ENCODE measurements at places on chromosomes 2 and 18.

DNA sequence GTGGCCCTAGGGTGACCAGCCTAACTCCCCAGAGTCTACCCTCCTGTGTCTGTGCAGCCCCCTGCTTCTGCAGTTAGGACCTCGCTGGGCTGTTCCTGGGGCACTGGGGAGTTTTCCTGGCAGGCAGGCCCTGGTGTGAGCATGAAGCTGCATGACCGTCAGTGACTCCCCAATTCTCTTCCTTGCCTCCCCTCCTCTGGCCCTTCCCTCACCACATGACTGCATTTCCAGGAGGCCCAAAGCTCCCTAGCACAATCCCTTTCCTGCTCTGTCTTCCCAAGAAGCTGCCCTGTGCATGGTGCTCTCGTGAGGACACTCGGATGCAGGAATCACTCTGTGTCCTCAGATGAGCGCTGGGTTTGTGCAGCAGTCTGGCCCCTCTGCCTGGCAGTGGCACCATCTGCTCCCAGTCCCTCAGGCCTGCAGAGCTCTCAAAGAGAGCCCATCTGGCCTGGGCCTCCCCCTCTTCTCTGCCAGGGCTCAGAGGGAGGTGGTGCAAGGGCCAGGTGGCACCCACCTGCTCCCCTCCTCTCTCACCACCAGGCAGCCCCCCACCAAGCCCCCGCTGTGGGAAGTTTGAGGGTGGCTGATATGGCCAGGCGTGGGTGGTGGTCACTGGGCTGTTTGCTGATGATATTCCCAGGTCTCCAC lies 125.6 kb upstream of the HS6ST1 start:
- DNase-seq = no peak

DNA sequence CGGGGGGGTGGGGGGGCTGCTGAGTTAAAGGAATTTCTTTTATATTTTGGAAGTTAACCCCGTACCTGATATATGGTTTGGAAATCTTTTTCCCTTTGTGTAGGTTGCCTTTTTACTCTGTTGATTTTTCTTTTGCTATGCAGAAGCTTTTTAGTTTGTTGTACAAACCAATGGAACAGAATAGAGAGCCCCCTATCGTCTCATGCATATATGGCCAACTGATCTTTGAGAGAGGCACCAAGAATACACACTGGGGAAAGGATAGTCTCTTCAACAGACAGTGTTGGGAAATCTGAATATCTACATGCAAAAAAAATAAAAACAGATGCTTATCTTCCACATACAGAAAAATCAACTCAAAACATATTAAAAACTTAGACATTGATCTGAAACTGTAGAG lies 647.8 kb upstream of the KLHL29 start:
- no peak for DNase-seq

DNA sequence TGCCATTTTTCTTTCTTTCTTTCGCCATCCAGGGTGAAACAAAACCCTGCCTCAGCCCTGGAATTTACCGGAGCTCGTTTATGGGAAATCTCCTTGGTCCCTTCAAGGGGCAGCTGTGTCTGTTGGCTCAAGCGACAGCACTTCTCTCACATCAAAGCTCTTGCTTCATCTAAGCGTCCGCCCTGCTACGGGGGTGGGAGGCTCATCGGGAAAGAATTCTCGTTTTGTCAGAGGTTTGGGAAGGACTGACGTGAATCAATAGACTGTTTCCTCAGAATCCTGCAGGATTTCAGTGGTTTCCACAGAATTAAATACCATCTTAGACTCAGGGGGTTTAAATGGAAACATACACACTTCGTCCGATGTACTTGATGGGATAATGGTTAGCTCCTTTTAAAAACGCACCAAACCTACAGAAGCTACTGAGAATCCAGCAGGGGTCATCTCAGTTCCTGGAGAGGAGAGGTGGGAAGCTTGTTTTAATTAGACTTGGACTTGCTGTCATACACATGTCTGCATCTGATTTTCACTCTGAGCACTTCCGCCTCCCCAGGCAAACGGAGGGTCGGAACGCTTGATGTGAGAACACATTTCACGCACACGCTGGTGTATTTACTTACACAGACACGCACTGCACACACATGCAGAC lies 91.6 kb downstream of the ASB1 start:
- no peak for DNase-seq

GRCh38 chr2:215825707-215826106 lies 187.6 kb downstream of the MREG start:
- DNase-seq = no peak

DNA sequence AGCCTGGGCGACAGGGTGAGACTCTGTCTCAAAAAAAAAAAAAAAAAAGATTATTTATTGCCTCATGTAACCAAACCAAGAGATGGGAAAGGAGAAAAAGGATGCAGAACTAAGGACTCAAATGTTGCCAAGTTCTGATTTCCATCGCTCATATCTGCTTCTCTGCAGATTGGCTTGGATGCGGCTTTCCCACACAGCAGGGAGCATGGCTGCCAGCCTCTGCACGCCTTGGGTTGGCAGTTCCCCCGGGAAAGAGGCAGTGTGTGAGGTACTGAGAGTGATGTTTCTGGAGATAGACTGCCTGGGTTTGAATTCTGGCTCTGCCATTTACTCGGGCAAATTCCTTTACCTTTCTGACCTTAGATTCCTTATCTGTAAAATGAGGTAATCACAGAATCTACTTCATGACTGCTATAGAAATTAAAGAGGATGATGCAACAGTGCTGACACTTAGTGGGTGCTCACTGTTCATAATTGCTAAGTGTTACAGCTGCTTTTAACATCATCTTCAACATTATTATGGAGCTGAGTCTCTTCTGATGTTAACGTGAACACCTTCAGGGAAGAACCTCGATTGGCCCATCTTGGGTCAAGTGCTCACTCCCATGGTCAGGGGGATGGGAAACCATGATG lies 68.8 kb downstream of the ACAA2 start:
- DNase-seq = no peak

DNA sequence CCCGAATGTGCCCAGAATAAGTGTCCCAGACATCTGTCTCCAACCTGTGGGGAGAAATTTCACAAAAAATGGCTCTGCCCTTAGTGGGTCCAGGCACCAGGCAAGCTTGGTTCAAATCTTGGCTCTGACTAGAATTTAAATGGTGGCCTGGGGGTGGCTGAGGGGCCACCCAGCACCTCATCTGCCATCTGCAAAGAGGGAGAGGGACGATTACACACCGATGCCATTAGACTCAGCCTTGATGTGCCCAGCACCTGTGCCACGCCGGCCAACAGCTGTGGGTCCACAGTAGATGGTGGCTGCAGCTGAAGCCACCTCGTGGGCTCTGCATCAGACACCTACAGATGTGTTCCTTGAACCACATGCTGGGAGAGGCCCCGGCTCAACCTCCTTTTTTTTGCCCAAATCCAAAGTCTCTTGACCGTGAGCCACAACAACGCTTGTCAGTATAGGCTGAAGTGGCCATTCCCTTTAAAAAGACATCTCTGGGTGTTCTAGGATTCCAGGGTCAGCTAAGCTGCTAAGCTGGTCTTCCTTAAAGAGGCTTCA lies 222.0 kb upstream of the RAB6C start:
- no peak for DNase-seq

DNA sequence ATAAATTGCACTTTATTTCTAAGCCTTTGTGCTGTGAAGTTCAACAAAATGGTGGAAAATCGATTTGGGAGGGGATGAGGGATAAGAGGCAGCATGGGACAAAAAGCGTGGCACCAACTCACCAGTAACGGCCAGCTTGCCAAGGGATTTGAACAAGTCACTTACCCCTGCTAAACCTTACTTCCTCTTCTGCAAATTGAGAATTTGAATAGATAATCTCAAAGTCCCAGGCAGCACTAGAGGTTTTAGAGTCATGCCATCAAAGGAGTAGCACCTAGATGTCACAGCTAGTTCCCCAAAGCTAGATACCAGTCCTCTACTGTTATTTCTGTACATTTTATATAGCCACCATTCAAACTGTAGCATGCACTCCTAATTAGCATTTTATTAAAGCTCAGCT lies 83.7 kb upstream of the VRK2 start:
- DNase-seq = no peak

DNA sequence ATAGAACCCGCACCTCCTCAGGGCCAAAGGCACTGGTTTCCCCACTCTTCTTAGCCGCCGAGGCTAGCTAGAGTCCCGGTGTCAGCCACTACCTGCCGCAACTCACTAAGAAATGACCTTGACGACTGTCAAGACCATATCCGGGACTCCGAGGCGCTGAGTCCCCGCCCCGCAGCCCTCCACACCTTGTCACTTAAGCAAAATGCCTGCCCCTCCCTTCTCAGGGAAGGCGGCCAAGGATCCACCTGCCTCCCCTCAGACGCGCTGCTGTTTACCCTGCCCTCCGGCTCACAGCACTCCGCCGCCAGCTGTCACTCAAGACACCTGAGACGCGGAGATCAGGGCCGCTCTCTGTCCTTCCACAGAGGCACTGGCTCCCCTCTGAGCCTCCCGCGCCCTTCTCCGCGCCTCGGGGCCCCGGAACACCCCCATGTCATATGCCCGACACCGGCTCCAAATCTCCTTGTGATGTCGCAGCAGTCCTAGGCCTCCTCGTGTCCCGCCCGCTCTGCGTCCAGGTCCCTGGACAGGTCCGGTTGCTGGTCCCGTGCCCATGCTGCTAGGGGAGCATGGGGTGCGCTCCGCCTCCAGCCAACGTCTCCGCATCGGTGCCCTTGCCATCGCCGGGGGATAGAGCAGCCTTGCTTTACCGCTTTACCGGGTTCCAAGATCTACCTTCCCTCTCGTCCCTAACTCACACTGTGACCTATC lies 32.5 kb upstream of the REG3G start:
- DNase-seq = no peak

GRCh38 chr2:202221873-202222272 lies 16.5 kb downstream of the SUMO1 start:
- DNase-seq = no peak

DNA sequence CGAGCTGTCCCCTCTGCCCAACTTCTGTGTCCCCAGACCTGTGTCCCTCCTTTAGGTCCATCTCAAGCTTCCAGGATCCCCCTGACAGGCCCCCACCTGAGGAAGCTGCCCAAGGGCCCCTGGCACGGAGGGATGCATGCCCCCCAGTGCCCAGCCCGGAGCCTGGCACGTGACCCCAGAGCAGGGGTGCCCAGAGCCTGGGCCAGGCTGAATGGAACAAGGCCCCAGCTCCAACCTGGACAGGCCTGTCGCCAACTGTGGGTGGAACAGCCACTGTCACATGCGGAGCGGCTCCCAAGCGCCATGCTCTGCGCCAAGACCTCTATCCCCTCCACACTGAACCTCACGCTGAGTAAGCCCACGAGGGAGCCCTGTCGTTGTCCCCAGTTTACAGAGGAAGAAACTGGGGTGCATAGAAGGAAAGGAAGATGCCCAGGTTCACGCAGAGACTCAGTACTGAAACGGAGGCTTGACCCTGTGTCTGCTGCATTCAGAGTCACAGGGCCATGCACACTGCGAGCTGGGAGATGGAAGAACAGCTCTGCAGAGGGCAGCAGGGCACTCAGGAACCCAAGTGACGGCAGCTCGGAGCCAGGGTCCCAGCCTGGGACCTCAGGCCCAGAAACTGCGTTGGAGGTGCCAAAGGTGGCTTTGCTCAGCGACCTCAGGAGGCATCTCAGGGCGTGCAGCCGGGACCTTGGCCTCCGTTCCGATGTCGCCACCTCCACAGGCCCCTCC lies 5.5 kb upstream of the ECEL1 start:
- DNase-seq = no peak

GRCh38 chr18:8431036-8431435 lies 178.2 kb upstream of the RAB12 start:
- DNase-seq = no peak

DNA sequence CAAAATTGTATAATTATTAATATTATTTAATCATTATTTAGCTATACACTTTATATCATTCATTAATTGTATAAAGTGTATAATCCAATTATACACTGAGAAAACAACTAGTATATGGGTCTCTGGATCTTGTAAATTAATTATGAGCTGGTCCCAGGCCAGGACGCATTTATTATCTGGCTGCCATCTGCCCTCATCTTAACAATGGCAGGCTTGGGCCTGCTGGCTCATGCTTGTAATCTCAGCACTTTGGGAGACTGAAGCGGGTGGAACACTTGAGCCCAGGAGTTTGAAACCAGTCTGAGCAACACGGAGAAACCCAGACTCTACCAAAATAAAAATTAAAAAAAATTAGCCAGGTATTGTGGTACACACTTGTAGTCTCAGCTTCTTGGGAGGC lies 502.2 kb upstream of the NRXN1 start:
- no peak for DNase-seq

DNA sequence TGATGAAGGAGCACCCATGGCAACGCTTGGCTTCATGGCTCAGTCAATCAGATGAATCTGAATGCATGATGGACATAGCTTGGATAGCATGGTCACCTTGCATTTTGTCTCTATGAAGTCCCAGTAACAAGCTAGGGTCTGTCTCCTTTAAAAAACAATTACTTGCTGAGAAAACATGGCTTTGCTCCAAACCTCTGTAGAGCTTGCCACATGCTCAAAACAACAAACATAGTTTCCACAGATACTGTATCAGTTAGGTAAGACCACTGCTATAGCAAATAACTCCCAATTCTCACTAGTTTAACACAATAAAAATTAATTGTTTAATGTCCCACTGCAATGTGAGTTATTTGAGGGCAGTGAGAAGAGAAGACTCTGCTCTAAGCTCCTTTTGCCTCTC lies 401.0 kb downstream of the IRS1 start:
- DNase-seq = no peak

DNA sequence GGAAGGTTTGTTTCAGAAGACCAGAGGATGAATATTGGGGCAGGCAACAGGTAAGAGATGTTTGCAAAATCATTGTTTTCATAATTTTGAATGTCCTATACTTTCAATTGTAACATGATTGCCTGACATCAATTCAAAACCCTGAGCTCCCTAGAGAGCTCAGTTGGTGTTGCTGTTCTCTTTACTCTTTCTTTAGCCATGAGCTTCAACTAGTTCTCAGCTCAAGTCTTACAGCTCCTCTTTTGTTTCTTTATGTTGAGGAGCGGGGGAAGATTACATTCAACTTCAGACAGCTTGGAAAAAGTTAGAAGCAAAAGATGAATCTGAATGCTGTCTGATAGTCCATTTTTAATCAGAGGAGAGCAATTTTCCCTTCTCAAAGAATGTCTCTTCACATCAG lies 144.8 kb upstream of the TACR1 start:
- DNase-seq = no peak

GRCh38 chr2:36413218-36413617 lies 57.6 kb downstream of the CRIM1 start:
- no peak for DNase-seq

- DNase-seq = no peak
These were observed 74.6 kb upstream of the OTOS start for GRCh38 chr2:240214790-240215675.

GRCh38 chr2:43174368-43174916 lies 52.0 kb downstream of the ZFP36L2 start:
- DNase-seq = no peak

DNA sequence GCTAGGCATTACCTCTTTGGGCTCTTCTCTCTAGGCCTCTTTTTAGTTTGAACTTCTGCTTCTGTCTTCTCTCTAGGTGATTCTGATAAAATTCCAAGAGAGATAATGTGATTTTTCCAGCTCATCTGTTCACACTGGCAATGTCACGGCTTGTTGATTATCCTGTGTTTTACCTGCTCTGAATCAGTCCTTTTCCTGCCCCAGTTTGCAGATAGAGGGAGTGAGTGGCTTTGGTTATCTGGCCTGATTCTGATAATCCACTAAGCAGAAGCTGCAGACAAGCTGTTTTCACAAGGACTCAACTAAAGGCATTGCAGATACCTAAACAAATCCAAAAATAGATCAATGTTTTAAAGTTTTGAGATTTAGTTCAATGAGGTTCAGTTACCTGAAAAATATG lies 111.9 kb downstream of the DCC start:
- no peak for DNase-seq

- peak; percentile 69 for DNase-seq
These were observed 35.0 kb downstream of the TSN start for GRCh38 chr2:121790276-121790956.

- no peak for DNase-seq
These were observed 1.4 kb downstream of the RFX8 start for GRCh38 chr2:101473591-101473910.

Data from Calu3 (cell line).